ENCODE measurements at places on chromosomes 1 and 21. TPM values are rescaled to one million over a fixed set of nuclear protein-coding genes. Genes with fewer than 3 reads are reported as not detected.

The FTCD gene
- 0.27 TPM for total RNA-seq

The BSND gene
- not detected for total RNA-seq

The TCEA3 gene
- total RNA-seq, result 22.8 TPM

The F5 gene
- 0.16 TPM for total RNA-seq

The S100A14 gene
- 0.18 TPM for total RNA-seq

The LINGO4 gene
- total RNA-seq, result not detected

The NTMT2 gene
- not detected for total RNA-seq

The OVAAL gene
- total RNA-seq, result not detected

The XCL2 gene
- not detected for total RNA-seq

The NBPF4 gene
- total RNA-seq, result not detected

The LEMD1 gene
- total RNA-seq, result 0.36 TPM

The IVL gene
- not detected for total RNA-seq

The BLACAT1 gene
- total RNA-seq, result not detected
